ENCODE measurements at places on chromosomes 11 and 22. TPM values are rescaled to one million over a fixed set of nuclear protein-coding genes. Genes with fewer than 3 reads are reported as not detected.

GRCh38 chr11:92473736-92474135 is 249.1 kb downstream of the FAT3 start:
- H3K36me3 ChIP-seq = no peaks in the 10 kb centered on the region
- DNase-seq = no peak
- no peak overlapping the region for H3K4me3 ChIP-seq
- no peaks in the 10 kb centered on the region for H3K27me3 ChIP-seq
- no peaks in the 10 kb centered on the region for H3K4me1 ChIP-seq

EFEMP2 gene
- total RNA-seq = 2.3 TPM

PGA4 gene
- not detected for total RNA-seq

OR52N4 gene
- 0.37 TPM for total RNA-seq
